ENCODE measurements at places on chromosomes 2 and 18.
A peak's percentile ranks its signal among the peaks of the same experiment; 100 is the strongest.

DNA sequence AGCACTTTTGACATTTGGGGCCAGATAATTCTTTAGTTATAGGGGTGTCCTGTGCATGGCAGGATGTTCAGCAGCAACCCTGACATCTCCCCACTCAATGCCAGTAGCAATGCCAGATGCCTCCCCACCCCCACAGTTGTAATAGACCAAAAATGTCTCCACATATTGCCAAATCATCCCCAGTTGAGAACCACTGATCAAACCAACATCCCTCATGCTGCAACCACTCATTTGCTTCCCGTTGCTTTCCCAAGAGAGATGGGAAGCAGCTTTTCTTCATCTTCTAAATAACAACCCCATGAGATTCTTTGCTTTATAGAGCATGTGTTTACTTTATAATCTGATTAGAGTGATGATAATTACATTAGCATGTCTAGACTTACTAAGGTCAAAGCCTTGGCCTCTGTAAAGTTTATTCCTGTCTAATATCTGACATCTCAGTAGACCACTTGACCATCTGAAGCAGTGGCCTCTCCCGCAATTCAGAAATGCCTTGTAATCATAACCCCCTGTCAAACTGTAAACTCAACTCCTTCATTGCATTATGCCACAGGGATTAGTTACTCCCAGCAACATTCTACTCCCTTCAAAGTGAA is 28.7 kb upstream of the C1D start:
- no peak overlapping the region for H3K27ac ChIP-seq
- DNase-seq: no peak
- H3K4me1 ChIP-seq: no peaks in the 10 kb centered on the region
- H3K36me3 ChIP-seq: no peaks in the 10 kb centered on the region
- H3K27me3 ChIP-seq: no peaks in the 10 kb centered on the region
- no peak overlapping the region for H3K4me3 ChIP-seq

GRCh38 chr2:241762933-241763369 is 13.7 kb upstream of the GAL3ST2 start:
- no peak overlapping the region for H3K4me3 ChIP-seq
- no peaks in the 10 kb centered on the region for H3K27me3 ChIP-seq
- no peak overlapping the region for H3K27ac ChIP-seq
- H3K36me3 ChIP-seq: peaks cover 9% of the 10 kb centered on the region
- DNase-seq: no peak

GRCh38 chr2:232876161-232876977 is 6.3 kb downstream of the SNORC start:
- no peaks in the 10 kb centered on the region for H3K4me1 ChIP-seq
- no peaks in the 10 kb centered on the region for H3K27me3 ChIP-seq
- peak overlapping the region; percentile 53 for H3K4me3 ChIP-seq
- H3K27ac ChIP-seq: no peak overlapping the region
- no peak for DNase-seq
- H3K36me3 ChIP-seq: no peaks in the 10 kb centered on the region

DNA sequence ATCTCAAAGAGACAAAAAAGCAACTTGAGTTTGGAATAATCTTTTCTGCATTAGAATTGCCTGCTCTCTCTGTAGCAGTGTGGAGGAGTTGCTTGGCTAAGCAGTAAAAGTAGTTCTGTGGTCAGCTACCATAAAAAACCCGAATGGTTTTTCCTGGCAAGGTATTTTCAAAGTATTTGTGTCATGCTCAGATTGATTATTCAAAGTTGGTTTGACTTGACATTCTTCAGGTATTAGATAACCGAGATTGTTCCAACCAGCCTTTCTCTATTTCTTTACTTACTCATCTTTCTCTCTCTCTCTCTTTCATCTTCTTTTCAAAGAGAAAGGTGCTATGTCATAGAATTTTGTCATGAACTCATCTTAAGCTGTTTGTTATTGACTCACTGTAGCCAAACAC is 404.9 kb downstream of the CPS1 start:
- no peak for DNase-seq
- H3K4me3 ChIP-seq: no peak overlapping the region
- H3K36me3 ChIP-seq: no peaks in the 10 kb centered on the region
- H3K4me1 ChIP-seq: no peaks in the 10 kb centered on the region
- no peak overlapping the region for H3K27ac ChIP-seq

DNA sequence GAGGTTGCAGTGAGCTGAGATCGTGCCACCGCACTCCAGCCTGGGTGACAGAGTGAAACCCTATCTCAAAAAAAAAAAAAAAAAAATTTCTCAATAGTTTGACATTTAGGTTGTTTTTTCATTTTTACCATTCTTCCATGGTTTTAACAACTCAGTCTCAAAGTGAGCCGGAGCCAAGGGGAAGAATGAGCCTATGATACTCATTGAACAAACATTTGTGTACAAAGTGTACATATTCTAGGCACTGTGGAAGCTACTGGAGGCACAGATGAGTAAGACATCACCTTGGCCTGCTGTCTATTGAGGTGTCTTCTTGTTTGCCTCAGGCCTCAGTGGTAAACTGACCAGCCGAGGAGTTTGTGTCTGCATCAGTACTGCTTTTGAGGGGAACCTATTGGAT is 21.9 kb downstream of the CENPO start:
- H3K27me3 ChIP-seq: no peaks in the 10 kb centered on the region
- H3K27ac ChIP-seq: no peak overlapping the region
- H3K36me3 ChIP-seq: peaks cover 75% of the 10 kb centered on the region
- no peak overlapping the region for H3K4me3 ChIP-seq

DNA sequence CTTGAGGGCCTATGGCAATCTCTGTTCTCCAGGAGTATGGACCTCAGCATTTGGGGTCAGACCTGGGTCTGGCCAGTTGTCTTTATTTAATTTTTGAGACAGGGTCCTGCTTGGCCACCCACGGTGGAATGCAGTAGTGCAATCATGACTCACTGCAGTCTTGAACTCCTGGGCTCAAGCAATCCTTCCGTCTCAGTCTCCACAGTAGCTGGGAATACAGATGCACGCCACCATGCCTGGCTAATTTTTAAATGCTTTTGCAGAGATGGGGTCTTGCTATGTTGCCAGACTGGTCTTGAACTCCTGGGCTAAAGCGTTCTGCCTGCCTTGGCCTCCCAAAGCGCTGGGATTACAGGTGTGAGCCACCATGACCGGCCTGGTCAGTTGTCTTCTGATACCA is 46.4 kb upstream of the INHBB start:
- no peak overlapping the region for H3K27ac ChIP-seq
- no peaks in the 10 kb centered on the region for H3K4me1 ChIP-seq
- H3K36me3 ChIP-seq: peaks cover 16% of the 10 kb centered on the region
- H3K27me3 ChIP-seq: no peaks in the 10 kb centered on the region

DNA sequence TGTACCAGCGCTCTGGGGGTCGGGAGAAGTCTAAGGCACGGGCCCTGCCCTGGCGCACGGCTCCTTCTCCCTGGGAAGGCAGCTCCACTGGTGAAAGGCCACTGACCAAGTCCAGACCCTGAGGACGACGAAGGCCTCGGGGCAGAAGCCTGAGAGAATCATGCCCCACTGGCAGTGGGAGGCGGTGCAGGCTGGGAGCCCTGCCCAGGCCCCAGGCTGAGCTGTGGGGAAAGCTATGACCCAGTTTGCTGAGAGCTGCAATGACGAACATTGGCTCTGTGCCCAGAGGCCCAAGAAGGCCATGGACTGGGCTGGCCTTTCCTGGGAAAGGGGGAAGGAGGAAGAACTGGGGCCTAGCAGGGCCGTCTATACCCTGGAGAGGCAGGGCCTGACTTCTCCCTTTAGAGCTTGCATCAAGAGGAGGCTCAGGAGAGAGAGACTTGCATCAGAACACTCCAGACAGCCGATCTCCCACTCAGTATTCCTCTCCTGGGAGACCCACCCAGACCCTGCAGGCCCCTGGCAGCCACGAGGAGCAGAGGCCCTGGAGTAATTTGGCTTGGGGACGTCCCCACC is 32.9 kb downstream of the HS1BP3 start:
- H3K36me3 ChIP-seq: no peaks in the 10 kb centered on the region
- peaks cover 22% of the 10 kb centered on the region for H3K4me1 ChIP-seq
- H3K27ac ChIP-seq: peak overlapping the region; percentile 63
- H3K27me3 ChIP-seq: no peaks in the 10 kb centered on the region

DNA sequence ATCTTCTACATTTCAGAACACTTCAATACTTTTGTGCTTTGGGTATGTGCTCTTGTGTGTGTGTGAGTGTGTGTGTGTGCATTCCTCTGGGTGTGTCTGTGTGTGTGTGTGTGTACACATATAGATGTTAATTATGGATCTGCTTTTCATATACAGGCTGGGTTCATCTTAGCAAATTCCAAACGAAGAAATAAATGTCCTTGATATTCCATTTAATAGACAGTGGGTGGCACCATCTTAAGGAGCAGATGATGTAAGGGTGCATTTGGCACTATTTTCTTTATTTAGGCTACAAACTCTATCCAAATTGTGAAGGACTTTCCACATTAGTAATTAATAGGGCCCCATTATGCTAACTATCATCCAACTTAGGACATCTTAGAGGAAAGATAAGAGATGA is 425.8 kb upstream of the POU3F3 start:
- H3K27me3 ChIP-seq: peaks cover 28% of the 10 kb centered on the region
- H3K27ac ChIP-seq: no peak overlapping the region
- H3K4me3 ChIP-seq: no peak overlapping the region

GRCh38 chr2:219737270-219737691 is 109.9 kb downstream of the SLC4A3 start:
- H3K27ac ChIP-seq: no peak overlapping the region
- DNase-seq: no peak
- H3K36me3 ChIP-seq: no peaks in the 10 kb centered on the region

DNA sequence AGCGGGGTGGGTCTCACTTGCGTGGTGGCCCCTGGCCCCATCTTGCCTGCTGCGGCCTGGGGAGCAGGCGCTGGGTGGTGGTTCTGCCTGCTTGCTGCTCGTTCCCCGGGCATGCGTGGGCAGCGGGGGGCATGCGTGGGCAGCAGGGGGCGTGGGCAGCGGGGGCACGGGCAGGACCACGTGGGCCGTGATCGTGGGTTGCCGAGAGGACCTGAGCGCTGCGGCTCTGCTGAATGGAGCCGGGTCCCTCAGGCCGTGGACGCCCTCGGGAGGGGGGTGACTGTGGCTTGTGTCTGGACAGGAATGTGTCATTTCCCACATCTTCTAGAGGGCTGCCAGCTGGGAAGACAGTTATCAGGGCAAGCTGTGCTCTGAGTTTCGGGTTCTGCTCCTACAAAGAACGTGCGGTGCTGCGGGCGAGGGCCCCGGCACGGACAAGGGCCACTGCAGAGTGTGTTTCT is 8.3 kb upstream of the GAL3ST2 start:
- no peaks in the 10 kb centered on the region for H3K27me3 ChIP-seq
- H3K4me1 ChIP-seq: no peaks in the 10 kb centered on the region
- DNase-seq: peak; percentile 52
- no peaks in the 10 kb centered on the region for H3K36me3 ChIP-seq
- no peak overlapping the region for H3K27ac ChIP-seq
- no peak overlapping the region for H3K4me3 ChIP-seq

GRCh38 chr2:9467687-9468086 is 6.7 kb upstream of the IAH1 start:
- no peak overlapping the region for H3K4me3 ChIP-seq
- H3K27me3 ChIP-seq: no peaks in the 10 kb centered on the region
- no peak overlapping the region for H3K27ac ChIP-seq
- peaks cover 35% of the 10 kb centered on the region for H3K36me3 ChIP-seq
- H3K4me1 ChIP-seq: no peaks in the 10 kb centered on the region

DNA sequence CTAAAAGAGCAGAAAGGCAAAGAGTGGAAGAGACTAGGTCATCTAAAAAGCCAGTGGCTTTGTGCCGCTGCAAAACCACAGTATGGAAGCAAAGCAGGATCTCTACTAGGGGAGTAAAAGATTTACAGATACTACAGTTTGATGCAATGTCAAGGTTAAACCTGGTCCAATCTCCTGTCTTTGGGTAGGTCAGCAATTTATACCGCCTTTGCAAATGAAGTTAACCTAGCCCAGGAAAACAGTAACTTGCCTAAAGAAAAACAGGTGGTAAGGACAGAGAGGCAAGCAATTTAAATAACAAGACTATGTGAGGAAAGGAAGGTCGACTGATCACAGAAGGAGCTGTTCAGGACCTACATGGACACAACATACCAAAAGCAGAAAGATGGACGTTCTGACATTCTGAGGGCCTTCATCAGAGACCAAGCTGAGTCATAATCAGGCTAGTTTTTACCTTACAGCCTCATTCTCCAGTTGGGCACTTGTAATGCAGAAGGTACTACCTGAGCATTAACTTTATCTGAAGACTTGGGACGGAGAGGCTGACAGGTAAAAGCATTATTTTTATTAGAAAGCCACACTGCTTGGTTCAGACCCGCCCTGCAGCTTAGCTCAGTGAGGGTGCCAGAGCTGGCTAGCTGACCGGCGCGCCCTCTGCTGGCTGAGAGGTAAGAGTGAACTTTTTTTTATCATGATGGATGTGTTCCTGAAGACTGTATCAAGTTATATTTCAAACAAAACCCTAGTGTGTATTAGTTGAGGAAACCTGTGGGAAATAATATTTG is 15.9 kb downstream of the CDKL4 start:
- H3K27me3 ChIP-seq: no peaks in the 10 kb centered on the region
- DNase-seq: peak; percentile 51
- no peaks in the 10 kb centered on the region for H3K36me3 ChIP-seq
- H3K4me3 ChIP-seq: no peak overlapping the region
- H3K4me1 ChIP-seq: no peaks in the 10 kb centered on the region
- no peak overlapping the region for H3K27ac ChIP-seq

- H3K4me1 ChIP-seq: peaks cover 8% of the 10 kb centered on the region
- no peak for DNase-seq
- H3K4me3 ChIP-seq: no peak overlapping the region
- H3K36me3 ChIP-seq: no peaks in the 10 kb centered on the region
- H3K27ac ChIP-seq: no peak overlapping the region
Measured at GRCh38 chr18:55422456-55423180, 165.4 kb downstream of the TCF4 start.

- H3K4me3 ChIP-seq: no peak overlapping the region
- no peaks in the 10 kb centered on the region for H3K36me3 ChIP-seq
- no peaks in the 10 kb centered on the region for H3K27me3 ChIP-seq
Measured at GRCh38 chr2:142957144-142957543, 79.7 kb downstream of the KYNU start.

DNA sequence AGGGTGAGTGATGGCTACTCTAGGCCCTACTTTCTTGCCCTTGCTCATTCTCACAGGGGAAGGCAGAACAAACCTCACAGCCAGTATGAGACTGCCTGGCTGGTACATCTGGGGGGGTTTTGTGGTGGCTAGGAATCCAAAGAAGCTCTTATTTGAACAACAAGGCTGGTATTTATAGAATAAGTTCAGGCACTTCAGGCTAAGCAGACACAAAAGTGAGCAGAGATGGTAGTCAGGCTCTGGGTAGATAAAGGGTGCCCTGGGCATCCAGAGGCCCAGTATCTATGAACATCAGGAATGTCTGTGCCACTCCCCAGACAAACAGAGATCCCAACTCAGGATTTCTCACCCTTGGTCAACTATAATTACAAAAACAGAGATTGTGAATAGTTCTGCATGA is 57.2 kb upstream of the RTN4 start:
- H3K36me3 ChIP-seq: no peaks in the 10 kb centered on the region
- no peaks in the 10 kb centered on the region for H3K27me3 ChIP-seq
- H3K4me3 ChIP-seq: no peak overlapping the region
- no peak for DNase-seq
- H3K27ac ChIP-seq: peak overlapping the region; percentile 81

- no peak for DNase-seq
- no peaks in the 10 kb centered on the region for H3K36me3 ChIP-seq
- H3K27ac ChIP-seq: no peak overlapping the region
- H3K4me1 ChIP-seq: no peaks in the 10 kb centered on the region
- no peaks in the 10 kb centered on the region for H3K27me3 ChIP-seq
- no peak overlapping the region for H3K4me3 ChIP-seq
Measured at GRCh38 chr2:30708491-30709290, 98.6 kb downstream of the CAPN13 start.

GRCh38 chr18:9743200-9744016 is 35.3 kb downstream of the RAB31 start:
- no peak overlapping the region for H3K4me3 ChIP-seq
- H3K4me1 ChIP-seq: peaks cover 35% of the 10 kb centered on the region
- peaks cover 9% of the 10 kb centered on the region for H3K36me3 ChIP-seq
- peak overlapping the region; percentile 90 for H3K27ac ChIP-seq
- no peaks in the 10 kb centered on the region for H3K27me3 ChIP-seq

All from RWPE2 (cell line).